ENCODE measurements at places on chromosomes 3 and 15. TPM values are rescaled to one million over a fixed set of nuclear protein-coding genes. Genes with fewer than 3 reads are reported as not detected.

The C15orf61 gene
- total RNA-seq = 2.5 TPM

The ALS2CL gene
- total RNA-seq = 1.8 TPM

The ARHGEF26 gene
- 1.4 TPM for total RNA-seq

The GOLGA8G gene
- not detected for total RNA-seq

The FAIM gene
- 5.8 TPM for total RNA-seq

The MESP1 gene
- total RNA-seq = 0.26 TPM

All from smooth muscle cell of the pulmonary artery (primary cell).